ENCODE measurements at places on chromosomes 4 and X. TPM values are rescaled to one million over a fixed set of nuclear protein-coding genes. Genes with fewer than 3 reads are reported as not detected.

Gene EPHA5
- 0.16 TPM for polyA plus RNA-seq

Gene PABPC5
- polyA plus RNA-seq, result 3.3 TPM

Gene HMX1
- not detected for polyA plus RNA-seq

Gene NAP1L3
- 3.2 TPM for polyA plus RNA-seq

Gene SLC39A8
- 8.8 TPM for polyA plus RNA-seq

Gene TMEM154
- polyA plus RNA-seq, result 0.10 TPM

Gene BTK
- 6.3 TPM for polyA plus RNA-seq

GRCh38 chr4:147901916-147902315 is 170.0 kb downstream of the ARHGAP10 start:
- no peaks in the 10 kb centered on the region for H3K36me3 ChIP-seq
- no peak for DNase-seq
- H3K4me3 ChIP-seq, result no peak overlapping the region
- H3K27ac ChIP-seq, result no peak overlapping the region

- DNase-seq, result no peak
- H3K36me3 ChIP-seq, result no peaks in the 10 kb centered on the region
Measured at GRCh38 chr4:71222661-71223060, 116.2 kb upstream of the SLC4A4 start.

- no peaks in the 10 kb centered on the region for H3K27me3 ChIP-seq
- H3K4me1 ChIP-seq, result no peaks in the 10 kb centered on the region
- H3K27ac ChIP-seq, result no peak overlapping the region
- H3K36me3 ChIP-seq, result no peaks in the 10 kb centered on the region
- H3K4me3 ChIP-seq, result no peak overlapping the region
Measured at GRCh38 chrX:111728096-111728495, 47.1 kb downstream of the ALG13 start.

DNA sequence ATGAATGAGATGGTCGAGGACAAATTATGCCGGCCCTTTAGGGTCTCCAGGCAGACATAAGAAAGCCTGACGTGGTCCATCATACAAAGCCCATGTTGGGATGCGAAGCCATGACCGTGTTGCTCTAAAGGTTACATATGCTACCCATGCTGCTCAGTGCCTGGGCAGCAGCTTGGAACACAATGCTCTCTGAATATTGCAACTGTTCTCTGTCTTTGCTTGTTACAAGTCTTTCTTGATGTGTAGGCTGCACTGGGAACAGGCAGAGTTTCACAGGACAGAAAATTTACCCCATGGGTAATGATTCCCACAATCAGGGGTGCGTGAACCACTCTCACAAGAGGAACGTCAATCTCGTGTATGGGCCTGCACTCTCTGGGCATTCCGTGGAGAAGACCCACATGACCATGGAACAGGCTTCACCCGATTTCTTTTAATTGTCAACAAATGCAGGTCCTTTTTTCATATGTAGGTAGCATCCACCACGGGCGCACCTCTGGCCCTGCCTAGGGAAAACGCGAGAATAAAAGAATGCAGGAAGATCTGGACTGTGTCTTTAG is 66.3 kb downstream of the NBDY start:
- H3K4me3 ChIP-seq, result no peak overlapping the region
- no peaks in the 10 kb centered on the region for H3K27me3 ChIP-seq
- DNase-seq, result no peak
- H3K4me1 ChIP-seq, result peaks cover 8% of the 10 kb centered on the region
- no peaks in the 10 kb centered on the region for H3K36me3 ChIP-seq
- H3K27ac ChIP-seq, result no peak overlapping the region

DNA sequence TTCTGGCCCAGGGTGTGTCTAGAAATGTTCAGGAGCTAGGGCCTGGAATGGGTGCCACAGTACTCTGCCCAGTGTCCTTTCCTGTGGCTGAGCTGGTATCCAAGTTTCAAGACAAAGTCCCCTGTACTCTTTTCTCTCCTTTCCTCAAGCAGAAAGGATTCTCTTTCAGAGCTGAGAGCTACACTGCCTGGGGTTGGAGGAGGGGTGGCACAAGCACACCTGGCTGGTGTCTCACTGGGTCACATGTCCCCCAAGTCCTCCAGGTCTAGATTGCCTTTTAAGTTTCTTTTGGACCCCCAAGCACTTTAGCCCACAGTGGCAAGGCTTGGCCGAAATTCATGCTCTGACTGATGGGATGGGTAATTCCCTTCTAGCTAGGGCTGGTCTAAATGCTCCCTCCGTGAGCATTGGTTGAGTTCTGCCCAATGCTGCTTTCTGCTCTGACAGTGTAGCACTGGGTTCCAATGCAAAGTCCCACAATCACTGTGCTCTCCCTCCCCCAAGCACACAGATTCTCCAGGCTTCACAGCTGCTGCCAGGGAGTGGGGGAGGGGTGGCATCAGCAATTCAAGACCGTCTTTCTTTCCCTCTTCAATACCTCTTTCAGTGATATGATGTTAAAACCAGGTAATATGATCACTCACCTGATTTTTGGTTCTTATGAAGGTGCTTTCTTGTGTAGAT is 47.8 kb downstream of the BEX3 start:
- H3K4me3 ChIP-seq, result no peak overlapping the region
- H3K4me1 ChIP-seq, result no peaks in the 10 kb centered on the region
- peaks cover 10% of the 10 kb centered on the region for H3K27me3 ChIP-seq
- no peak for DNase-seq
- H3K27ac ChIP-seq, result no peak overlapping the region

DNA sequence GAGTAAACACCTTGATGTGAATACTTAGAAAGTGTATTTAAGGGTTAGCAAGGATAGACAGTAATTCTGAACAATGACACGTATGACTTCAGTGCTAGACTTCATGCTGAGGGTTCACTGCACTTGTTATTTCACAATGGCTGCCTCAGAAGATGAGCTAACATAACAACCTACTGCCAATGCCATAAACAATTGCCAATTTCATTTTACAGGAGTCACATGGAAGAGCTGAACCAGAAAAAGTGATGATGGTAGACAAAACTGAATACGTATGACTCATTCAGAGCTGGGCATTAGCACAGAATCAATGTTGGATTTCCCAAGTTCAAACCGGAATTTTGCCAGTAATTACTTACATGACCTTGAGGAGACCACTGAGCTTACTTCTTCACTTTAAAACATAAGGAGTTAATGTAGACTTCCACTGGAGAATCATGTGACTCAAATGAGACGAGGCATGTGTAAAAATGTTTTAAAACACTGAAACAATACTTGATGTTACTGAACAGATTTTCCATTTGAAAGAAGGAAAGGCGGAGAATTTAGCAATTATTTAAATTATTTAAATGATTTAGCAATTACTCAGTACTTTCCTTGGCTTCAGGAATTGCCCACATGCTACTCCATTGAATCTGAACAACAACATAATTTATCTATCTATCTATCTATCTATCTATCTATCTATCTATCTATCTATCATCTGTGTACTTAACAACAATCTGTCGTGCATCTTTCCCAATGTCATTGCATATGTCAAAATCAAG is 868.5 kb upstream of the SLIT2 start:
- no peak overlapping the region for H3K4me3 ChIP-seq
- H3K27ac ChIP-seq, result no peak overlapping the region
- no peaks in the 10 kb centered on the region for H3K4me1 ChIP-seq
- H3K36me3 ChIP-seq, result no peaks in the 10 kb centered on the region

DNA sequence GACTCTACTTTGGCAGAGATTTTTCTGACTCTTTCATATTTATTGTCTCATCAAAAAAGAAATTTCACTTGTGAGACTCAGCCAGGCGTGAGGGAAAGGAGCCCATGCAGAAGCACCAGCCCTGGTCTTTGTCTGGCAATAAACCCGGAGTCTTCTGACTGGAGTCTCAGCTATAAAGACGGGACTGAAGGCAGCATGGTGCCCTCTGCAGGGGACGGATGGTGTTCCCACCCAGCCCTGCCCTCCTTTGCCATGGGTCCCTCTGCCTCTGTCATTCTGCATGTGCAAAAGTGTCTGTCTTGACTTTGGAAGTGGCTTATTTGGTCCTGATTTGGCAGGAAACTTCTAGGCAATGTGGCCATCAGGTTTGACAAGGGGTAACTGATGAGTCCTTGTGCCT is 14.2 kb downstream of the ZNF185 start:
- H3K4me1 ChIP-seq, result no peaks in the 10 kb centered on the region
- no peak for DNase-seq
- H3K27me3 ChIP-seq, result no peaks in the 10 kb centered on the region
- H3K27ac ChIP-seq, result no peak overlapping the region

DNA sequence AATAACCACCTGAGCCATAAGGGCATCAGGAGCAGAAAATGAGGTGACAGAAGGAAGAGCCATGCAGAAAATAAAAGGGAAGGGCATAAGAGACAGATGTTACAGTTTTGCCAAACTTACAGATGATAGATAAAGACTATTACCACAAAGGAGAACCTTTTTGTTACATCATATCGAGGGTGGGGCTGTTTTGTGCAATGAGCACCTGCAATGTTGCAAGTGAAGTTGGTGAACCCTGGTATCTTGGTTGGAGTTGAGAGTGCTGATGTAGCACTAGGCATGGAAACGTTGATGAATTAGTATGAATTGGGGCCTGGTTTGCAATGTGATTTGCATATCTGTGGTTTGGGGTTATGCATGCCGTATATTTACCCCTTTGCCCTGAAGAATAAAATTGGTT is 119.8 kb upstream of the TEX13D start:
- H3K36me3 ChIP-seq, result no peaks in the 10 kb centered on the region
- no peak overlapping the region for H3K27ac ChIP-seq

GRCh38 chr4:77352192-77352591 is 195.2 kb downstream of the CCNG2 start:
- H3K36me3 ChIP-seq, result no peaks in the 10 kb centered on the region
- H3K27ac ChIP-seq, result no peak overlapping the region
- no peak for DNase-seq

GRCh38 chr4:107711831-107712230 is 8.2 kb downstream of the PAPSS1 start:
- no peaks in the 10 kb centered on the region for H3K27me3 ChIP-seq
- DNase-seq, result no peak
- H3K4me1 ChIP-seq, result no peaks in the 10 kb centered on the region
- H3K4me3 ChIP-seq, result no peak overlapping the region

DNA sequence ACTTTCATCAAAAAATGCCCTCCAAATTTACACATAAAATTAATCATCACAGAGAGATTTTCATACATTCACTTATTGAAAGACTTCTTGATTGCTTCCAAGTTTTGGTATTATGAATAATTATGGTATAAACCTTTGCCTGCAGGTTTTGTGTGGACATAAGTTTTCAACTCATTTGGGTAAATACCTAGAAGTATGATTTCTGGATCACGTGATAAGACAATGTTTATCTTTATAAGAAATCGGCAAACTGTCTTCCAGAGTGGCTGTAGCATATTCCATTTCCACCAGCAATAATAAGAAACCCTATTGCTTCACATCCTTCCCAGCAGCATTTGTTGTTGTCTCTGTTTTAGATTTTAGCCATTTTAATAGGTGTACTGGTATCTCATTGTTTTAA is 1507.0 kb upstream of the IGFBP7 start:
- DNase-seq, result no peak
- H3K4me3 ChIP-seq, result no peak overlapping the region
- no peak overlapping the region for H3K27ac ChIP-seq
- H3K27me3 ChIP-seq, result no peaks in the 10 kb centered on the region
- no peaks in the 10 kb centered on the region for H3K4me1 ChIP-seq

- no peaks in the 10 kb centered on the region for H3K36me3 ChIP-seq
- no peak overlapping the region for H3K4me3 ChIP-seq
- DNase-seq, result no peak
- H3K27ac ChIP-seq, result no peak overlapping the region
Measured at GRCh38 chr4:120855307-120856001, 67.1 kb downstream of the PRDM5 start.

- H3K36me3 ChIP-seq, result peaks cover 13% of the 10 kb centered on the region
- DNase-seq, result no peak
- H3K4me3 ChIP-seq, result no peak overlapping the region
- no peaks in the 10 kb centered on the region for H3K27me3 ChIP-seq
- no peaks in the 10 kb centered on the region for H3K4me1 ChIP-seq
Measured at GRCh38 chr4:83054928-83055327, 19.9 kb downstream of the COPS4 start.

DNA sequence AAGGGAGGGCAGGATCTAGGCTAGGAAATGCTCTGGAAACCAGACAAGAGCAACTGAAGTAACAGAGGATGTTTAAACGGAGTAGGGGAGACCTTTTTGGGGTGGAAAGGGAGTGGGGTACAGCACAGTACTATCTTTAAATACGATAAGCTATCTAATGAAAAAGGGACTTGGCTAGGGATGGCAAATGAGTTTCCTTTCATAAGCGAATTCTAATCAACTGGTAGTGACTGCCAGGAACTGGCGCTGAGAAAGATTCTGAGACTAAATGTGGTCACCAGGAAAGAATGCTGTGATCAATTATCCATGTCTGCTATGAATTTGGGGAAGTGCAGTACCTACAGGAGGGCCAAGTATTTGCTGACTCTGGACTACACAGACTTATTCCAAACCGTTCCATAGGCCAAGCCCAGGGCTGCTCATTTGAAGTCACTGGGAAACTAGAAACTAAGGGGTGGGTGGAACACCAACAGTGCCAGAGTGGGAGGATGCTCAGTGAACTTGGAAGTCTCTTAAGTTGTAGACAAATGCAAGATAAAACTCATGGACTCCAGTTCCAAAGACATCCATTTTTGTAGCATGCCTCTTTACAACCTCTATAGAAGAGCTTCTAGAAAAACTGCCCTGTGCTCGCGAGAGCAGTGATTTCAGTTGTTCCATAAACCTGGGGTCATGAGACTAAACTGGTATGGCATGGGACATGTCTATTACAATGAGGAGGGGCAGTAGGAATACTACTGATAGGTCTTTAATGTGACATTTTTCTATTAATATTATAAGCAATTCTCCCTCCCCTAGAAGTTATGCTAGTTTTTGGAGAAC is 2.0 kb downstream of the TRAPPC2 start:
- no peak overlapping the region for H3K4me3 ChIP-seq
- H3K36me3 ChIP-seq, result no peaks in the 10 kb centered on the region
- DNase-seq, result no peak
- H3K4me1 ChIP-seq, result peaks cover 18% of the 10 kb centered on the region
- H3K27me3 ChIP-seq, result no peaks in the 10 kb centered on the region

Measured in adrenal gland (tissue), 19 donors.